Activated CD4-positive, alpha-beta T cell treated with anti-CD3 and anti-CD28 coated beads, Interleukin-2, amount 50 U/mL, for 24 hours (primary cell): ENCODE measurements at places on chromosomes 4 and X.

- no peak for DNase-seq
These were observed 610.5 kb upstream of the TECRL start for GRCh38 chr4:65019775-65020174.

- DNase-seq: no peak
These were observed 52.4 kb downstream of the HPGDS start for GRCh38 chr4:94290245-94290644.

- no peak for DNase-seq
These were observed 80.8 kb downstream of the SLC7A11 start for GRCh38 chr4:138161351-138161750.

GRCh38 chr4:26248647-26249046 is 72.2 kb upstream of the RBPJ start:
- DNase-seq: no peak

- no peak for DNase-seq
These were observed 37.6 kb upstream of the S100G start for GRCh38 chrX:16612257-16612897.

DNA sequence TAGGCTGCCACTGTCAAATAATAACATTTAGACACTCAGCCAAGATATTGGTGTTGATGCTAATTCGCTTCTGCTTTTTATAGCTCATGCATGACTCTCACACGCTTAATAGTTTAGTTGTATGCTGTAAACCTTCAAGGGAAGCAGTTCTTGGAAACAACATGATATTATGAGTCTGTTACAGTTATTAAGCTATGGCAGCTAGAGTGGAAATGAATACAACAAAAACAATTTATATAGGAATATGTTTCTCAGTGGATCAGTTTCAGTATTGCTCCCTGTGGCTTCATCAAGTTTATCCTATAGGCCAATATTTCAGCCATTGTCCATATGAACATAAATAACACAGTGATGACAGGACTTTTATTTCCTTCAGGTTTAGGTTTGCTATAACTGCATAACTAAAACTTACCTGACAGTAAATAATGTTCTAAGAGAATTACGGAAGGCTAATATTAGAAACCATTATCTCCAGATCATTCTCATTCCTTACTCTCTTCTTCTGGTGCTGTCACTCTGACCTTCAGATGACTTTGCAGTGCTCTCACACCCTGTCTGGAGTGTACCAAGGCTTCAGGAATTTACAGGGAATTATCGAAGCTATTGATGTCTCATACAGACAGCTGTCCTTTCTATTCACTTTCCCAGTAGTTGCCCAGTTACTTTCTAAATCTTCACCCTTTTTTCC is 555.0 kb downstream of the ANKRD50 start:
- no peak for DNase-seq

- no peak for DNase-seq
These were observed 37.4 kb downstream of the MID1 start for GRCh38 chrX:10582945-10583344.
